Breast epithelium (tissue), 4 donors: ENCODE measurements at places on chromosomes 2 and 18. TPM values are rescaled to one million over a fixed set of nuclear protein-coding genes. Genes with fewer than 3 reads are reported as not detected.

DNA sequence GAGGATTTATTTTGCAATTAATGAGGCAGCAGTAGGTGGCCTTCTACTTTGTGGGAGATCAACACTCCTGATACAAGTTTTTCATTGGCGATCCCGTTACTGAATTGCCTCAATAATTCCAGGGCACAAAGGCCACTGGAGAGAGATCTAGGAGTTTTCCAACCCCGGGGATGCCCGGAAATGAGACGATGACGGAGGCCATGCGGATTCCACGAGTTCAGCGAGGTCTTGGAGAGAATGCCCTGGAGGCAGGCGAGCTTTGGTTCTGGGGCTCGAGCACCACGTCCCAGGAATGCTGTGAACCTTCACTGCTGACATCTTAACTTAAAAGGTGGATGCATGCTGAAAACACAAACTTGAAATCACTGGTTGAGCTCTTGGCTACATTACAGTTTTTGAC, 74.2 kb downstream of the LDLRAD4 start:
- DNase-seq: no peak

DNA sequence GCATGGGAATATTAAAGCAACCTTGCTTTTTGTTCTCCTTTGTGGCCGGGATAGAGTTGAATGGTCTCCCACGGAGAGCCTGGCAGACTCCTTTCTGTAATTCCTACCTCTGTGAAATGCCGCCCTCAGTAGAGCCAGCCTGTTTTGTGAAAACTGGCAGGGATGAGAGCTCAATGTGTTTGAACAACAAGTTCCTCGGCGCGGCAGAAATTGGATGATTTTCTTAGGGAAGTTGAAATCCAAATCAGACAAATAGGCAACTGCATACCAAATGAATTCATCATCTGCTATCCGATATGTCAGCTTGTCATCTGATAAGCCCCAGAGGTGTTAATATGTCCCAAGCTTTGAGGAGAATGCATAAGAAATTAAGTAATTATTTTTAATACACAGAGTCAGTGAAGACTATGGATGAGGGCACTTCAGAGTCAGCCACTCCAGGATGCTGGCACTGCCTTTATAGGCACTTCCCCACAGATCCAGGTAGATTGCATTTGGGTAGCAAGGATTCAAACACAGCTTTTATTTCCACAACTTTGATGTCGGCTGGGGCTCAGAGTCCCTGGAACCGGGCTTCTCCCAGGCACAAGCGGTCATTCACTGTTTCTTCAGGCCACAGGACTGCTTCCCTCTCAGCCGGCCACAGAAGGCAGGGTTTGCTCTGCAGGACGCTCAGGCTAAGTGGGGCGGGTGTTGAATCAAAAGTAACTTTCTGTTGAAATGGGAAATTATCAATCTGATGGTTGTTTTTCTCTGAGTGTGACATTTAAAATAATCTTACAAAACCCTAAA, 82.8 kb upstream of the REV1 start:
- DNase-seq: no peak

- no peak for DNase-seq
These were observed 4.2 kb downstream of the TTC27 start for GRCh38 chr2:32632089-32632488.

- no peak for DNase-seq
These were observed 23.5 kb downstream of the ROCK2 start for GRCh38 chr2:11320698-11321492.

GRCh38 chr2:111101592-111101991, 19.1 kb upstream of the BCL2L11 start:
- no peak for DNase-seq

DNA sequence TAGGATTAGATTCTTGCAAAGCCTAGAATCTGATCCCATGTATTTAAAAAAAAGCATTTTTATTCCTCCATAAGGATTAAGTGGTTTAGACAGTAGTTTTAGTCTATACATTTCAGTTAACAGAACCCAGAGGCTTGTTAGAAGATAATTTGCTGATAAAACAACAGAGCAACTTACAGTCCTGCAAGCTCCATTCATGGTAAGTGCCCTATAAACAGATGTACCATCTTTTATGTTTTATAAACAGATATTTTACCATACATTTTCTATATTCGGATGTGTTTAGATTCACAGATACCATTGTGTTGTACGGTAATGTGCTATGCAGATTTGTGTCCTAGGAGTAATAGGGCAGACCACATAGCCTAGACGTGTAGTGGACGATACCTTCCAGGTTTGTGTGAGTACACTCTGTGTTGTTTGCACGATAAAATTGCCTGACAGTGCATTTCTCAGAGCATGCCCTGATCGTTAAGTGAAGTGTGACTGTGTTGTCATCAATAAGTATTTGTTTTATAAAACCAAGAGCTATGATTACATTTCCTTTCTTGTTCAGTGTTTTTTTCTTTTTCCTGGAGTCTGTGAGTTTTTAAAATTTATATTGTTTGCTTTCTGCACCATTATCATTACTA, 54.2 kb downstream of the CERS6 start:
- DNase-seq: no peak

DNA sequence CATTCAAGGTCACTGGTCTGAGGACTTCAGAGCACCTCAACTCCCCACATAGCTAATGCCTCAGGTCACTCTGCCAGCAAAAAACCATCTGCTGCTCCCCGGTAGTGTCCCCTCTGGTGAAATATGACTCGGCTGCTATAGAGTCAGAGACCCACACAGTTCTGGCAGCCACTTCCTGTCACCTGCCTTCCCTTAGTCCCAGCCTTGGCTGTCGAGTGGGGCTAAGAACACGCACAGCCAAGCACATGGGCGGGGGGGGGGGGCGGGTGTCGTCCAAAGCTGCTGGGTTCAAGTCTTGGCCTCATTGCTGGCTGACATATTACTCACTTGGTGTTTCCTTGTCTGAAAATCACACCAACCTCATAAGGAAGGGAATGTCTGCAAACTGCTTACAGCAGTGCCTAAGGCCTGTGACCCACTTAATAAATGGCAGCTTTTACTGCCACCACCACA, 37.5 kb downstream of the POLR1A start:
- no peak for DNase-seq

DNA sequence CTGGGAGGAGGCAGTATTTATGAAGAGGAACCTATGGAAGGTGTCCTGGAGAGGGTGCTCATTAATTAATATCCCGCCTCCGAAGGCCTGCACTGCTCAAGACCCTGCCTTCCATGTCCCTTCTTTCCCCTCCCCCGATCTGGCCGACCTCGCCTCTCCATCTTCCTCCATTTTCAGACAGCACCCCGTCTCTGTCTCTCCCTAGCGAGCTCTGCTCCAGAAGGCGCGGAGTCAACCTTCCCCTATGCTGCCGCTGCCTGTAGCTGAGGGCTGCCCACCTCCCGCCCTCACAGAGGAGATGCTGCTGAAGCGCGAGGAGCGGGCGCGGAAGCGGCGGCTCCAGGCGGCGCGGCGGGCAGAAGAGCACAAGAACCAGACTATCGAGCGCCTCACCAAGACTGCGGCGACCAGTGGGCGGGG, 1.1 kb upstream of the WBP1 start:
- DNase-seq: no peak

- DNase-seq: peak; percentile 25
These were observed 302.7 kb upstream of the TNP1 start for GRCh38 chr2:217162533-217162932.

DNA sequence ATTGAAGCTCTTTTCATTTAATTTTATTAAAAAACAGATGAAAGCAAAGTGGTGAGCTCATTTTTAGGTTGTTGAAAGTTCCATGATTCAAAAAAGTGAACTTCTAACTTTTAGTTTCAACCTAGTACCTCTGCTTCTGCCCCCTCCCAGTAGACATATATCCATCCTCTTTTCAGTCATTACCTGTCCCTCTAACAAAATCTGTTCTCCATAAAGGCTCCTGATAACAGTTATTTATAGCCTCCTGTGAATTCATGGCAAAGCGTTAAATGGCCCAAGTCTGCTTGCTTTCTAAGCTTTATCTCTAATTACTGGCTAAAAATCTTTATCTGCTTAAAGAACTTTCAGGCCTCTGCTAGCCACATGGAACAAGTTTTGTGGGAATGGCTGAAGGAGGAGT, 148.1 kb downstream of the TTC27 start:
- DNase-seq: no peak

MEP1B gene
- 0.33 TPM for total RNA-seq

KCNK3 gene
- 1.4 TPM for total RNA-seq

NFATC1 gene
- total RNA-seq: 12.9 TPM

ESPNL gene
- total RNA-seq: 0.15 TPM

RFTN2 gene
- 21.1 TPM for total RNA-seq
